ENCODE measurements at places on chromosomes 3 and 15. TPM values are rescaled to one million over a fixed set of nuclear protein-coding genes. Genes with fewer than 3 reads are reported as not detected.

Gene PRR20G
- total RNA-seq: not detected

DNA sequence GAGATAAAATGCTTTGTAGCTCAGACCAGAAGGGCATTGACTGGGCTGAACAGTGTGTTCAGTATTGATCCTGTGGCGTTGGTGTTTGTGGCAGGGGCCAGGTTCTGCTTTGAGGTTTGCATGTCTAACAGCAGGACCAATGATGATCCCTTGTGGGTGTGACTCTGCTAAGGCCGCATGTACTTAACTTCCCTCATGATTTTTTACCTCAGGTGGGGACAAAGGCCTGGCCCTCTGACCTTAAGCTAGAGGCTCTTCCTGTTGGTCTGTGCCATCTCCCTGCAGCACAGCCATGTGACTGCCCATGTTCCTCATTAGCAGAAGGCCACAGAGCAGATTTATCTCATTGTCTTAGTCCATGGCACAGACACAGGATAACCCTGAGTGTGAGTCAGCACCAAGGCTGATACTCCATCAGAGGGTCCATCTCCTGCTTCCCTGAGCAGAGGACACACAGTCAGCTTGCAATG, 34.3 kb upstream of the BSN start:
- no peak for DNase-seq

DNA sequence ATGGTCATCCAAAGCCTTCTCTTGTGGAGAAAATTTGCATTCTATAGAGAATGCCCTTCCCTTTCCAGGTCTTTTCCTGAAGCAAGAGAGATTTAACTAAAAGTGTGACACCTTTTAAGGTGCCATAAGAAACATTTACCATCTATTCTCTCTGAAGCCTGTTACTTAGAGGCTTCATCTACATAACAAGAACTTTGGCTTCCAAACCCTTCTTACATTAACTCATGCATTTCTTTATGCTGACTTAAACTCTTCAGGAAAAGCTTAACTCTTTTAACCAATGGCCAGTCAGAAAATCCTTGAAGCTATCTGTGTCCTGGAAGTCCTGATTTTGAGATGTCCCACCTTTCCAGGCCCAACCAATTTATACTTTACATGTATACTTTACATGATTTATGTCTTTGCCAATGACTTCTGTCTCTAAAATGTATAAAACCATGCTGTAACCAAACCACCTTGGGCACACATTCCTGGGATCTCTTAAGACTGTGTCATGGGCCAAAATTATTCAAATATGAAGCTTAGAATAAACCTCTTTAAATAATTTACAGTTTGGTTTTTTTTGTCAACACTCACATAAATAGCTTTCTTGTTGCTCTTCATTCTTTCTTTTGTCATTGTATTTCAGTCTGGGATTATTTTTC, 472.6 kb upstream of the NECTIN3 start:
- DNase-seq: no peak

GRCh38 chr3:9238276-9238675, 11.2 kb downstream of the SRGAP3 start:
- DNase-seq: no peak

Gene GORASP1
- total RNA-seq: 38.1 TPM

- DNase-seq: peak; percentile 83
These were observed 34.4 kb upstream of the LCTL start for GRCh38 chr15:66600240-66600627.

- DNase-seq: no peak
These were observed 82.5 kb downstream of the RFTN1 start for GRCh38 chr3:16430717-16431630.

Gene GADL1
- total RNA-seq: 0.27 TPM

DNA sequence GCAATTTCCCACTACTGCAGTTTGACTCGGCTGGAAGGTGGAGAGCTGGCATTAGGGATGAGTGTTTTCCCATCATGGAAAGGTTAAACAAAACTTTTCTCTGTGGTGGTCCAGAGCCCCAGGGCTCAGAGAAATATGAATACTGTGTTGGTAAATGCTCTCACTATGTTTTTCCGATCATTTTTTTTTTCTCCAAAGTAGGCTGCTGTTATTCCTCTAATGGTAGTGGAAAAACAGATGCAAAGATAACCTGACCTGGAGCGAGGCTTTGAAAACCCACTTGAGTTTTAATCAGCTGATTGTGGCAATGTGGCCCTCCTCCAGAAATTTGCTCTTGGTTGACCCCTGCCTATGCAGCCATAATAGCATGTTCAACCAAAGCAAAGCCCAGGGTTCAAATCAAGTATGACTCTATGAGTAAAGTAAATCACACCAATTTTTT, 320.8 kb upstream of the CTNNB1 start:
- DNase-seq: no peak

DNA sequence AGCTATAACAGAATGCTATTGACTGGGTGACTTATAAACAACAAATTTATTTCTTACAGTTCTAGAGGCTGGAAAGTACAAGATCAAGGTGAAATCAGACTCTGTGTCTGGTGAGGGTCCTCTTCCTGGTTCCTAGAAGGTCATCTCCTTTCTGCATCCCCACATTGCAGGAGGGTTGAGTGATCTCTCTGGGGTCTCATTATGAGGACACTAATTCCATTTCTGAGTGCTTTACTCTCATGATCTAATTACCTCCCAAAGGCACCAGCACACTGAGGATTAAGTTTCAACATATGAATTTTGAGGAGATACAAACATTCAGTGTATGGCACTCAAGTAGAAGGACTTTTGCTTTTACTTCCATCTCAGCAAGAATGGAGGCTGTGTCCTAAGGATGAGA, 534.1 kb upstream of the KCNMB2 start:
- no peak for DNase-seq

DNA sequence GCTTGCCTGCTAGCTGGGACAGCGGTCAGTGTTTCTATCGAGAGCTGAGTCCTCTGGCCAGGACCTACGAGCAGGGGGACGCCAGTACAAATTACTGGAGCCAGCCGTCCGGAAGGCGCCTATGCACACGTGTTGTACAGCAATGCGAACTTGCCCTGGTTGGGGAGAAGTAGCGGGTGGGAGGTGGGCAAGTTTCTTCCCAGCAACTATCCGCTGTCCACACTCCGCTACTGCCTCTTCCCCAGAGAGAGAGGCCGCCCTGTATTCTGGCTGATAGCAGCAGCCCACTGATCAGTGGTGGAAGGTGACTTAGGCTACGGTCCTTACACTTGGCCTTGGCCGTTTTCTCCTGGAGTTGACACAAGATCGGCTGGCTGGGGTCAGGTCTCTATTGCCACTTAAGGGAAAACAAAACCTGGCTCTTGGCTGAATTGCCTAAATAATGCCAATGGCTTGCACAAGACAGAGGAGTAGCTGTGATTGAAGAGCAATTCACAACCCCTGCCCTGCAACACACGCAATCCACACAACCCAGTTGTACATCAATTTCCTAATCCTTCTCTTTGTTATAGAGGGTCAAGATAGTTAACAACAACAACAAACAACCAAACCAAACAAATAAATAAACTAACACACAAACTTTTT, 12.8 kb upstream of the SHC4 start:
- DNase-seq: peak; percentile 5

All from cerebellum (tissue), 4 donors.